ENCODE measurements at places on chromosomes 4 and X.
A peak's percentile ranks its signal among the peaks of the same experiment; 100 is the strongest.

DNA sequence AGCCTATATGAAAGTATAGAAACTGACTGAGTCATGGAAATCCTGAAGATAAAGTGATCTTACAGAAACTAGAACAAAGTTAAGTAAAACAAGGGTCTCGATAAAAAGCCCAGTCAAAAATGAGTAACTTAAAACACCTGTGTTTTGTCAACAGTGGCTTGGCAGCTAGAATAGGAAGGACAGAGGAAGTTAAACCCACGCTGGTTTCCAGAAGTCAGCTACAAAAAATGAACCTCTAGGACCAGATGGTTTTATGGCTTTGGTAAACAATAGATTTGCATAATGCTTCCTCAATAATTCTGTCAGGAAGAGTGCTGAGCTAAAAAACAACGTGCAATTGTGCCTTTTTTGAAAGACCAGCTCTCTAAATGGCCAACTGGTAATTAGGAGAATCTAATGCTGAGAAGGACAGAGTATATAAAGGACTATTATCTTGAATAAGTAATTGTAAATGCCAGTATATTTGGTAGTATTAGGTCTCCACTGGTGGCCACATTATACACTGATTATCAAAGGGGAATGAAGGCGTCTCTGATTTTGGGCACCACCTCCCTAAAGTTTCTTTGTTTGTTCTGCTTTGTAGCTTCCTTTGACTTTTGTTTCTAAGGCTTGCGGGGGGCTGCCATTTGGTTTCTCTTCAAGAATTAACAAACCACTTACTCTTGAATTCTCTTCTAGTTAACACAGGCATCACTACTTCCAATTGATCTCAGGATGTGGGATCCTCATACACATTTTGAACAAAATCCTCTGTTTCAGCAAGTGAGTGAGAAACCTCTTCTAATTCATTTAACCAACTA, 72.2 kb upstream of the PPP3CA start:
- peak; percentile 2 for DNase-seq

- DNase-seq, result no peak
Observed at GRCh38 chr4:41930139-41930831, 4.9 kb upstream of the TMEM33 start.

DNA sequence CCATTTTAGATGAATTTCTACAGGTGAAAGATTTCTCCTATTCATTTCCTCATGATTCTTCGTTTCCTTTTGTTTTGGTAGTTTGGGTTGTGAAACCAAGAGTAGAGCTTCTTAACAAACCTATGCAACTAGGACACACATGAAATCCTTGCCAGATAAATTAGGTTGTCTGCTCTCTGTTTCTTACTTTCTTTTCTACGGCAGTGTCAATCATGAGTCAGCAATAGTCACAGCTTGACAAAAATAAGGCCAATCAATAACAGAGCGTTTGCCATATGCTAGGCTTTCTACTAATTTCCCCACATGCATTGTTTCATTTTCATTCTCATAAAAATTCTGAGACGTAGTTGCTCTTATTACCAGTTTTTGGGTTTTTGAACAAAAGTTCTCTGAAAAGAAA, 20.3 kb downstream of the CLRN2 start:
- no peak for DNase-seq

DNA sequence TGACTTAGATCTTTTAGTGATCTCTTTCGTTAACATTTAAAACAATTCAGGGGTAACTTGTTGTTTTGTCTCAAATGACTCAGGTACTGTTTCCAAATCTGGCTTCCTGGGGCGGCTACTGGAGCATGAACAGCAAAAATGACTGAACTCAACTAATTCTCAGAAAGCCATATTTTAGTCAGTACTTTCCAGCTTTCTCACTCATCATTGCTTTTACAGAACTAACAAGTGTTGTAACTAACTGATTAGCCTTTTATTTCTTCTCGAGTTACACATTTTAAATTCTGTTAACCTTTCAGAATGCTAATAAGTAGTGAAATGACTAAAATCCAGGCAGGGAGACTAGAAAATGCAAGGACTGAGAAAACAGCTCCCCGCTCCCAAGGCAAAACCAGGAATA, 55.3 kb downstream of the JADE3 start:
- DNase-seq, result no peak

DNA sequence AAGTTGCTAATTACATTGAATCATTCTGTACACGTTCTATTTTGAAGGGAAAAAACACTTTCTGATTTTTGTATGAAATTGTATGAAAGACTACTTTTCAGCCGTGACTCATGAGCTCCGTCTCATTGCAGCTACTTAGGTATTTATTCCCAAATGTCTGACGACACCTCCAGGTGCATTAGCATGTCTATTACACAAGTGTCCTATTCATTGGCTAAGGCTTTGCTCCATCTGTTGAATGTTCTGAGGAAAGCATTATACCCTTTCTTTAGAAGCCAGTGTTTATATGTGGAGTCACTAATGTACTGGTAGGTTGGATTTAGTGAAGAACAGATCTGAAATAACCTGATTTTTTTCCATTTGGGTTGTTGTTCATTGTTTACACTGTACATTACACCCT, 51.8 kb downstream of the MAP7D3 start:
- DNase-seq, result no peak

DNA sequence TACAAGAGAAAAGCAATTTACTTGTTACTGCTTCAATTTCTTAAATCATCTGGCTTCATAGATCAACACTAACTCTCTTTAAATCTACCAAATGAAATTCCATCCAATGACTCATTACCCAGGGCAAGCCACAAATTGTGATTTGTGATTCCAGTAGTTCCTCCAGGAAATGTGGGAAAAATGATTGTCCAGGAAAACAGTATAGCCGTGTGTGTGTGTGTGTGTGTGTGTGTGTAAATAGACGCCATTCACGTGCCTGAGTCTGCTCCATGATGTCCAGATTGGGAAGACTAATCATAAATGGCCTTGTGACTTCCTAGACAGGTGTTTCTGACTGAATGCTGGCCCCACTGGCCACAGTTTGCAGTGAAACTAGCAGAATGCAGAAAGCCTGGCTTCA, 121.3 kb downstream of the HS6ST2 start:
- no peak for DNase-seq

- DNase-seq, result no peak
Observed at GRCh38 chr4:27056281-27056680, 195.6 kb downstream of the STIM2 start.

DNA sequence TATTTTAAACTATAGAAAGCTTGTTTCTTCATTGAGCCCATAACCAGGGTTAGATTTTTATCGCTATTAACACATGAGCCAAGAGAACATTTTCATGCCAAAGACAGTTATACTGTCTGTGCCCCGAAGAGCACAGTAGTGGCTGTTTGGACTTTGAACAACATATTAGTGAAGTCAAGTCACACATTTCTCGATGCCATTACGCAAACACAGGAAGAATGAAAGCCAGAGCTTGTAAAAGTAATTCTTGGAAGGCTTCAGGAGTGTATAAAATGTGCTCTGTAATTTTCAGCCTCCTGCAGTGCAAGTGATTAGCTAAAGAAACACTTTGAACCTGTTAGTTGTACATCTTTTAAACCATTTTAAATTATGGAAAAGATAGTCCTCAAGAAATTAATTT, 590.7 kb upstream of the PITX2 start:
- no peak for DNase-seq

GRCh38 chr4:26858035-26858918, 2.4 kb upstream of the STIM2 start:
- DNase-seq, result no peak

- DNase-seq, result no peak
Observed at GRCh38 chrX:46823481-46823880, 13.4 kb upstream of the RP2 start.

- no peak for DNase-seq
Observed at GRCh38 chr4:22739968-22740367, 47.2 kb downstream of the GBA3 start.

DNA sequence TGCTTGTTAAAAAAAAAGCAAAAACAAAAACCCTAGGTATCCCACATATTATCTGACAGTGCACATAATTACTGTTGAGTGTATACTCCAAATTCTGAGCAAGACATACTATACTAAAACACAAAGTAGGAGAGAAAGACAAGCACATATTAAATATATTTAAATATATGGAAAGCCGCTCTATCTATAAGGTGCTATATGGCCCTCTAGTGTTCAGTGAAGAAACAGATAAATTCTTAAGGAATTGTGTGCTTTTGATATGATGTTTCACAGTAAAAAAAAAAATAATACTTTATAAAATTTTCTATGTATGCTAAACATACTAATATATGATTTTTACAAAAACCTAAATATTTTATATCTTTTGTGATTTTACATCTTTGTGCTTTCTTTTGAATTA, 137.8 kb downstream of the FBXW7 start:
- no peak for DNase-seq

- no peak for DNase-seq
Observed at GRCh38 chr4:80196922-80197573, at the start of gene PRDM8. Gene PRDM8, plus strand, starts transcription at chr4:80197503. Its CDS starts 2,578 bp downstream, at chr4:80200081.

DNA sequence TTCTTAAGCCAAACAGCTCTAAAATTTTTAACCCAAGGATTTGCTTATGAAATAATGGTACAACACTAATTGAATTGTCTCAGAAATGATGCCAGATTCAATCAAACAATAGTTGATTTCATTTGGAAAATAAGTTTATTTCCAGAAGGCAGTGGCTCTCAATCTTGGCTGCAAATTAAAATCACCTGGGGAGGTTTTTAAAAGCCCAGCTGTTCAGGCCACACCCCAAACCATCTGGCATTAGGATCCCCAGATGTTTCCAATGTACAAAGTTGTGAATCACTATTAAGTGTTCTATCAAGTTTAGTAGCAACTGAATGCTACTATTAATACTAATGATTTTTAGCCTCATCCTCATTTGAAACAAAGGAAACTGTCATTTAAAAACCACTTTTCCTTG, 22.2 kb downstream of the TMEM184C start:
- no peak for DNase-seq

DNA sequence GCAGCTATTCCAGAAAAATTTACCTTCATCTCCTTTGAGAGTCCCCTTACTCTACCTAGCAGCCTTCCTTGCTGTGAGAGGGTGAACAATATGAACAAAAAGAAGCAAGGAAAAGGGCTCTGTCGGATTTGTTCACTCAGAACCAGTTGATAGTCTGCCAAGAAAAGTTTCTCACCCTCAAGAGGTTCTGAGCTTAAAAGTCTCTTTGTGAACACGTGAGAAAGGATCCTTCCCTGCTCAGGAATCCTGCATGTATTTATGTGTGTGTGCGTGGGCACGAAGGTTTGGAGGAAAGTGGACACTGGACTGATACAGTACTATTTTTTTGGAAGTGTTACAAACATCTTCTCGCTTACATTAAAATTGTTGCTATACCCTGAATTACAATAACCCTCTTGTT, 178.6 kb upstream of the JADE1 start:
- no peak for DNase-seq

DNA sequence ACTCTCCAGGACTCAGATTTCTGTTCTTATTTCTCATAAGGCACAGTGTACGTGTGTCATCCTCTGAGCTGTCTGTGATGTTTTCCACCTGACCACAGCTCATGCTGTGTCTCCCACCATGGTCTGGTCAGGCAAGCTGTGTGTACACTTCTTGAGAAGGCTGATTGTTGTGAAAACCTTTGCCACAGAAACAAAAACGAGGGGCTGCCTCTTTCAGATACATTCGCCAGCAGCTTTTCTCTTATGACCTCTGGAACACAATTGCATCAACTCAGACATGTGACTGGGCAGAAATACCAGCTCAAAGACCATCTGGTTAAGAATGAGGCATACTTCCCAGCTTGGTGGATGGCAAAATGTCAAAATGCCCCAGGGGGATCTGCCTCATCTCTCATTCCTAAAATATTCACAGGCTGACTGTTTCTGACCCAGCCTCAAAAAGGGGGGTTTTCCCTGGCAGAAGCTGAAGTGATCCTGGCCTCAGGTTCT, 46.1 kb downstream of the PGRMC2 start:
- DNase-seq, result no peak

- DNase-seq, result no peak
Observed at GRCh38 chrX:69110116-69110530, 55.1 kb downstream of the PJA1 start.

DNA sequence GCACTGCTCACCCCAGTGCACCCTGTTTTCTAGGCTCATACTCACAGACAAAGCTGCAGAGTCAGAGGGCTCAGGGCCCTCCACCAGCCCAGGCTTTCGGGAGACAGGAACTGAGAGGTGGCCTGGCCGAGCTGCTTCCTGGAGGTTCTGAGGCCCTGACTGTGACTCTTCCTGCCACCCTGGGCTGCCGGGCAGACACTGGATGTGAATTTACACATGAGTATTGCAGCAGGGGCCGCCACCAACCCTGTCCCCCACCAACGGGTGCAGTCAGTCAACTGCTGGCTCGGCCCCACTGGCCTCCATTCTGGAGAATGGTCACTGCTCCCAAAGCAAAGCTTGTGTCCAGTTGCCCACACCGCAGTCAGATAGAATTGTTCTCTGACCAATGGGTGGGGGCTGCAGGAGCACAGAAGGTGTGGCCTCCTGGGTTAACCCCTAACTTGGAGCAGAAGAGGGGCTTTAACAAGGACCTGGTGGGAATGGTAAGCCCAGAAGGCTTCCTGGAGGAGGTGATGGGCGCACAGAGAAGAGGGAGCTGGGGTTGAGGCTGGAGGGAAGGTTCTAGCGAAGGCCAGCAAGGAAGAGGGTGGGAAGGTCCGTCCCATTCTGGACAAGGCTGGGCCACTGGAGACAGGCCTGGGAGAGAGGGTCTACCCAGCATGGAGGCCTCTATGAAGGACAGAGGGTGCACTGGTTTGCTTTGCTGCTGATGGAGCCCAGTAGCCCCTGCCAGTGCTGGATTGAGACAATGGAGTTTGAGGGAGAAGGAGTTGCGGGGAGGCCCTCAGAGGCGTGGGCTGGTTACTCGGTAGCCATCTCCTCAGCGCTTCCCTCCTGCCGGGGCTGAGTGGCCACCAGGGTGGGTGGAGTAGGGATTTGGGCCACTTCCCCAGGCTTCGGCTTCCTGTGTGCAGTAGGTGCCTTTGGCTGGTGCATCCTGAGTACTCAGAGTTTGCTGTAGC, 135.3 kb downstream of the CPZ start:
- no peak for DNase-seq

DNA sequence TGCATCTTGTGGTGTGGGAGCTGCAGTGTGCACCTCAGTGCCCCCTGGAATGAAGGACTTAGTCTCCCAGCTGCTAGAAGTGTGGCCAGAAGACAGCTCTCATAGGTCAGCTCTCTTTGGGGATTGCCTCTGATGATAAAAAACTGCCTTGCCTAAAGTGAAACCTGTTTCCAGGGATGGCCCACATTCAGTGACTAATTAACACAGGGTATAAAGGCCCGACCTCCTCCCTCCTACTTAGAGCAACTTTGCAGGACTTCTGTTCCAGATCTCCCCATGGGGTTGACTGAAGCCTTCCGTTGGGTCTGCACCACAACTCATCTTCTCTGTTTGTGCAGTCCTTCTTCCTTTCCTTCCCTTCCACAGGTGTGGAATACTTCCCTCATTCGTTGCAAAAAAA, 53.2 kb downstream of the SPINK2 start:
- no peak for DNase-seq

GRCh38 chr4:85459736-85460135, 15.2 kb upstream of the ARHGAP24 start:
- DNase-seq, result no peak

Data from cerebellar nuclear complex (tissue), 1 donor.